ENCODE measurements at places on chromosomes 4 and X. TPM values are rescaled to one million over a fixed set of nuclear protein-coding genes. Genes with fewer than 3 reads are reported as not detected.

TCP11X2 gene
- not detected for total RNA-seq

TMPRSS11F gene
- total RNA-seq, result not detected

TBX22 gene
- not detected for total RNA-seq

BTK gene
- total RNA-seq, result not detected

STK26 gene
- 6.3 TPM for total RNA-seq

FIP1L1 gene
- 89.0 TPM for total RNA-seq

H2BW2 gene
- not detected for total RNA-seq

CTSO gene
- 22.0 TPM for total RNA-seq

GK2 gene
- total RNA-seq, result not detected

SPIN2A gene
- 0.57 TPM for total RNA-seq

TRIM75 gene
- total RNA-seq, result not detected

HS3ST1 gene
- 1.3 TPM for total RNA-seq

CXorf65 gene
- not detected for total RNA-seq

MTMR8 gene
- total RNA-seq, result not detected

CLNK gene
- not detected for total RNA-seq

SSX2B gene
- total RNA-seq, result not detected

SLC26A1 gene
- 0.28 TPM for total RNA-seq
